Spleen (tissue), 13 donors: ENCODE measurements at places on chromosomes 16 and 17.
A peak's percentile ranks its signal among the peaks of the same experiment; 100 is the strongest.

GRCh38 chr17:62617894-62618472 is 9.5 kb upstream of the MRC2 start:
- H3K4me1 ChIP-seq, result peaks cover 4% of the 10 kb centered on the region
- H3K4me3 ChIP-seq, result no peak overlapping the region

- no peaks in the 10 kb centered on the region for H3K4me1 ChIP-seq
- peak; percentile 60 for DNase-seq
- H3K27me3 ChIP-seq, result no peaks in the 10 kb centered on the region
- no peak overlapping the region for H3K27ac ChIP-seq
- no peaks in the 10 kb centered on the region for H3K36me3 ChIP-seq
Observed at GRCh38 chr17:1413281-1413791, 13.3 kb upstream of the YWHAE start.

- no peak overlapping the region for H3K27ac ChIP-seq
- H3K4me3 ChIP-seq, result no peak overlapping the region
- H3K36me3 ChIP-seq, result peaks cover 7% of the 10 kb centered on the region
- H3K27me3 ChIP-seq, result no peaks in the 10 kb centered on the region
- DNase-seq, result peak; percentile 51
- H3K4me1 ChIP-seq, result peaks cover 51% of the 10 kb centered on the region
Observed at GRCh38 chr16:57527610-57528360, 8.6 kb downstream of the CCDC102A start.

DNA sequence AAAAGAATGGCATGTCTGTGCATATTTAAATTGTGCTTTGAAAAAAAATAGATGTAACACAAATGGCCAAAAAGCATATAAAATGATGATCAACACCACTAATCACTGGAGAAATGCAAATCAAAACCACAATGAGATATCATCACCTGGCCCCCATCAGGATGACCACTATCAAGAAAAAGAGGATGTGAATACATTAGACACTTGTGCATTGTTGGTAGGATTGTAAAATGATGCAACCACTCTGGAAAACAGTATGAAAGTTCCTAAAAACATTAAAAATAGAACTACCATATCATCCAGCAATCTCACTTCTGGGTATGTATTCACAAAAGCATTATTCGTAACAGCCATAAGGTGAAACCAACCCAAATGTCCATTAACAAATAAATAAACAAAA is 91.5 kb downstream of the SPAG9 start:
- peak overlapping the region; percentile 69 for H3K27ac ChIP-seq
- no peak overlapping the region for H3K4me3 ChIP-seq
- peaks cover 19% of the 10 kb centered on the region for H3K4me1 ChIP-seq
- DNase-seq, result no peak
- no peaks in the 10 kb centered on the region for H3K27me3 ChIP-seq

- H3K27me3 ChIP-seq, result no peaks in the 10 kb centered on the region
- no peaks in the 10 kb centered on the region for H3K4me1 ChIP-seq
Observed at GRCh38 chr16:82229800-82230619, 60.0 kb upstream of the MPHOSPH6 start.

GRCh38 chr17:8916466-8916865 is 49.0 kb upstream of the PIK3R6 start:
- no peak overlapping the region for H3K4me3 ChIP-seq
- DNase-seq, result no peak
- H3K27ac ChIP-seq, result peak overlapping the region; percentile 82

DNA sequence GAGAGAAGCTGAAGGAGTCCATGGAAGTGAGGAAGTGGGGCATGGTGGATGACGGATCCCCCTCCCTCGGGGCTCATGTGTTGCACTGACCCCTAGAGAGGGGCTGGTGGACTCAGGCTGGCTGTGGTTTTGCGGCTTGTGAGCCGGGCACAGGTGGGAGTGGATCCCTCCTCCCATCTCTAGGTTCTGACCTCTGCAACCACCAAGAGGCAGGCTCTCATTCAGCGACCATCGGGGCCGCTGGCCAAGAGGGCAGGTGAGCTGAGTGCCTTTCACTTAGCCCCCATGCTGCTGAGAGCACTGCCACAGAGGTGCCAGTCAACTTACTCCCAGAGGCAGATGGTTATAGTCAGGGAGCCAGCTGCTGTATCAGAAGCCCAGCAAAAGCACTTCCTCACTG is 67.3 kb downstream of the SCNN1B start:
- no peaks in the 10 kb centered on the region for H3K27me3 ChIP-seq
- H3K27ac ChIP-seq, result no peak overlapping the region
- no peak for DNase-seq
- no peaks in the 10 kb centered on the region for H3K36me3 ChIP-seq

DNA sequence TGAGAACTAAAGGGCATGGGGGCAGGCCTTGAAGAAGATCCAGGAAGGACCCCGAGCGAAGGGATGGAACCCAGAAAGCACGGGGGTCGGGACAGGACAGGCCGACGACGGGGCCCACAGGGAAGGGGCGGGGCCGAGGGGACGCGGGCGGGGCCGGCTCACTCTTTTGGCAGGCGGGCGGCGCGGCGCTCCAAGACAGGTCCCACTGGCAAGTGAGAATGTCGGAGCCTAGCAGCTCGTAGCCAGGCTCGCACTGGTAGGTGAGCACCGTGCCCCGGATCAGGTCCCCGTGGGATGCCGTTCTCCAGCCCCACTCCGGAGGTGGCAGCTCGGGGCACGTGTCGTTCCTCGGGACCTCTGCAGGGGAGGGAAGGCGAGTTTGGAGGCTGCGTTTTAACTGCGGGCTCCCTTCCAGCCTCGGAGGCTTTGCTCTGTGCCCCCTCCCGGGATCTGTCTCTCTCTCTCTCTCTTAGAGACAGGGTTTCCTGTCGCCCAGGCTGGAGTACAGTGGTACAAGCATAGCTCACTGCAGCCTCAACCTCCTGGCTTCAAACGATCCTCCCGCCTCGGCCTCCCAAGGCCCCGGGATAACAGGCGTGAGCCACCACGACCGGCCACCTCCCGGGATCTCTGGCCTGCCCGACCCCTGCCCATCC is 13.7 kb upstream of the CDIPT start:
- no peak overlapping the region for H3K27ac ChIP-seq
- peak overlapping the region; percentile 19 for H3K4me3 ChIP-seq
- H3K27me3 ChIP-seq, result peaks cover 67% of the 10 kb centered on the region

GRCh38 chr17:6536053-6536452 is 20.3 kb downstream of the PITPNM3 start:
- DNase-seq, result no peak
- H3K4me1 ChIP-seq, result peaks cover 6% of the 10 kb centered on the region
- H3K4me3 ChIP-seq, result no peak overlapping the region
- no peaks in the 10 kb centered on the region for H3K27me3 ChIP-seq

DNA sequence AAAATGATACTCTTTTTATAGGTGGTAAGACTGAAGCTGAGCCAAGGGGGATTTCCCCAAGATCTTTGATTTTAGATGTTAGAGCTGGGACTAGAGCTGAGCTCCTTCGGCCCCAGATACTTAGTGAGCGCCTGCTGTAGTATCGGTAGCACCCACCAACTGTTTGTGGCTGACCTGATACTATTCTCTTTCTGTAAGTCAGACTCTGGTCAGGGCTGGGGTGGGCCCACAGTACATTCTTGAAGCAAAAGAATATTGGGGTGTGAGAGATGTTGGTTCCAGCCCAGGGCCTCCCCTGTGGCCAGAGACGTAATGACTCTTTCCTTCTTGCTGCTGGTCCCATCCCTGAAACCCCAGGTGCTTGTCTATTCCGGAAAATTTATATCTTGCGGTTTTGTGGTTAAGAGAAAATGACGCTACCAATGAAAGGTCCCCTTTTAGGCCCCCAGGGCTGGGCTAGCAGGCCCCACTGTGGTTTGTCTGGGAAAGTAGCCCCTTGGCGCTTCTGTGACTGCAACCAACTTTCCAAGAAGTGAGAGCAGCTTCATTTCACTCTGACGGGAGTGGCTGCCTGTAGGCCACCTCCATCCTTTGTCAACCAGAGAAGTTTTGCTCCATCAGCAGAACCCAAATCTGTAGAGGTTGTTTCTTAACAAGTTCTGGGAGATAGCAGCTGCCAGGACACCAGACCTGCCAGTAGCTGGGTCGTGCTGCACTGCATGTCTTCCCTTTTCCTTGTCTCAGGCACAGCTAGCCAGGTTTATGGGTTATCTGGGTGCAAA is 86.4 kb upstream of the LGALS9 start:
- no peaks in the 10 kb centered on the region for H3K27me3 ChIP-seq
- H3K27ac ChIP-seq, result no peak overlapping the region
- peak; percentile 51 for DNase-seq
- H3K4me1 ChIP-seq, result peaks cover 86% of the 10 kb centered on the region
- H3K4me3 ChIP-seq, result no peak overlapping the region
- no peaks in the 10 kb centered on the region for H3K36me3 ChIP-seq

DNA sequence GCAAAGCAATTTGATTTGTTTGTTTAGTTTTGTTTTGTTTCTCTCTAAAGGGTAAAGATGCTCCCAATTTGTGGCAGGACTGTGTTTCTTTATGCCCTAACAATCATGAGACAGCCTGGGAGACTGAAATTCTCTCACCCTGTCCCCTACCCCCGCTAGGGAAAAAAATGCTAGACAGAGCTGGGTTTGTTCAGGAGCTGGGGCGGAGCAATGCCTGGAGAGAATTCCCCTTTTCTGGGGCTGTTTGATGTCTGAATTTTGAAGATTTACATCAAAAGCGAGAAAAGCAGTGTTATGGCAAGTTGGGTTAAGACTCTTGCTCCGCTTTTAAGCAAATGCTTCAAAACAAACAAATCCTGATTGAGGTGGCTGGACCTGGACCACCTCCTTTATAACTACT is 8.4 kb downstream of the MAF start:
- H3K27me3 ChIP-seq, result peaks cover 9% of the 10 kb centered on the region
- H3K27ac ChIP-seq, result peak overlapping the region; percentile 87
- H3K36me3 ChIP-seq, result no peaks in the 10 kb centered on the region
- H3K4me1 ChIP-seq, result peaks cover 46% of the 10 kb centered on the region

- H3K4me3 ChIP-seq, result no peak overlapping the region
- DNase-seq, result peak; percentile 66
- no peaks in the 10 kb centered on the region for H3K4me1 ChIP-seq
Observed at GRCh38 chr16:58012481-58012880, 11.3 kb downstream of the USB1 start.

- no peak for DNase-seq
- H3K27me3 ChIP-seq, result no peaks in the 10 kb centered on the region
- no peak overlapping the region for H3K4me3 ChIP-seq
Observed at GRCh38 chr17:5662409-5663085, 78.2 kb upstream of the NLRP1 start.

- no peak overlapping the region for H3K4me3 ChIP-seq
- no peaks in the 10 kb centered on the region for H3K27me3 ChIP-seq
- no peak overlapping the region for H3K27ac ChIP-seq
- no peak for DNase-seq
- no peaks in the 10 kb centered on the region for H3K4me1 ChIP-seq
- no peaks in the 10 kb centered on the region for H3K36me3 ChIP-seq
Observed at GRCh38 chr17:52237151-52237550, 78.6 kb upstream of the CA10 start.

GRCh38 chr17:57319806-57320205 is 63.5 kb downstream of the MSI2 start:
- no peak for DNase-seq
- no peaks in the 10 kb centered on the region for H3K27me3 ChIP-seq
- H3K4me3 ChIP-seq, result no peak overlapping the region
- H3K36me3 ChIP-seq, result no peaks in the 10 kb centered on the region
- H3K27ac ChIP-seq, result no peak overlapping the region

GRCh38 chr16:10675216-10675615 is 19.5 kb downstream of the TEKT5 start:
- H3K27me3 ChIP-seq, result no peaks in the 10 kb centered on the region
- DNase-seq, result no peak
- no peak overlapping the region for H3K27ac ChIP-seq
- no peak overlapping the region for H3K4me3 ChIP-seq
- no peaks in the 10 kb centered on the region for H3K36me3 ChIP-seq
- H3K4me1 ChIP-seq, result no peaks in the 10 kb centered on the region

DNA sequence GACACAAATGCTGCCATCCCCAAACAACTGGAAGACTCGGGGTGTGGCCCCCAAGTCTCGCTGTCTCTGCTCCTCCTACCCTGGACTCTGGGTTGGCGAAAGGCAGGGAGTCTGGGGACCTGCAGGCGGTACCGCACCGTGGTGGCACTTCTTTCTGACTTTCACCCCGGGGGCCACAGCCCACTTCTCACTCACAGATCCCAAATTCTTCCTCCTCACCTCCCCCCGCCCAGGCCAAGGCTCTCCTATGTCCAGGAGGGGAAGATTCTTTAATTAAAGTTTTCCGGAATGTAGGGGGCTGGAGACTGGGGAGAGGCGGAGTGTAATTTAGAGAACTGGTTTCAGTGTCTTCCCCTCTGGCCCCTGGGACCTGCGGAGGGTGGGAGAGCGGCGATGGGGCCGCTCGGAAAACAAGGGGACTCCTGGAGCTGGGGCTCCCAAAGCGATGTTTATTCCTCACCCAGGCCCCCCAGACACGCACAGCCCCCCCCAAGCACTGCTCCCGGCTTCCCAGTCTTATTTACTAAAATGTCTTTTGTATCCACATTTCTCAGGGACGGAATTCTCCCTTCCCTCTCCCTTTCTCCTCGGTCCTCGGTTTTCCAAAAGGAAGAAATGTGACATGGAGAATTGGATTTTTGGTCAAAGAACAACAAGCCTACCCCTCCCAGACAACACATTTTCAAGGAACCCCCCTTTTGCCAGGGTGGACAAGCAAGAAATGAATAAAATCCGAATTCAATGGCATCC is 1.2 kb downstream of the WNT3 start:
- H3K4me3 ChIP-seq, result no peak overlapping the region
- DNase-seq, result no peak
- H3K4me1 ChIP-seq, result peaks cover 19% of the 10 kb centered on the region
- H3K27ac ChIP-seq, result no peak overlapping the region

GRCh38 chr16:11319529-11320146 is 25.6 kb upstream of the RMI2 start:
- H3K4me3 ChIP-seq, result no peak overlapping the region
- no peak for DNase-seq
- H3K36me3 ChIP-seq, result no peaks in the 10 kb centered on the region
- no peaks in the 10 kb centered on the region for H3K4me1 ChIP-seq
- H3K27ac ChIP-seq, result no peak overlapping the region
- no peaks in the 10 kb centered on the region for H3K27me3 ChIP-seq
